Upper lobe of left lung (tissue), 6 donors: ENCODE measurements at places on chromosomes 11 and 22. TPM values are rescaled to one million over a fixed set of nuclear protein-coding genes. Genes with fewer than 3 reads are reported as not detected.

The DCHS1 gene
- total RNA-seq = 18.3 TPM

The C22orf31 gene
- total RNA-seq = not detected

The PRR33 gene
- not detected for total RNA-seq

The ART1 gene
- total RNA-seq = not detected

The OR52H1 gene
- not detected for total RNA-seq

DNA sequence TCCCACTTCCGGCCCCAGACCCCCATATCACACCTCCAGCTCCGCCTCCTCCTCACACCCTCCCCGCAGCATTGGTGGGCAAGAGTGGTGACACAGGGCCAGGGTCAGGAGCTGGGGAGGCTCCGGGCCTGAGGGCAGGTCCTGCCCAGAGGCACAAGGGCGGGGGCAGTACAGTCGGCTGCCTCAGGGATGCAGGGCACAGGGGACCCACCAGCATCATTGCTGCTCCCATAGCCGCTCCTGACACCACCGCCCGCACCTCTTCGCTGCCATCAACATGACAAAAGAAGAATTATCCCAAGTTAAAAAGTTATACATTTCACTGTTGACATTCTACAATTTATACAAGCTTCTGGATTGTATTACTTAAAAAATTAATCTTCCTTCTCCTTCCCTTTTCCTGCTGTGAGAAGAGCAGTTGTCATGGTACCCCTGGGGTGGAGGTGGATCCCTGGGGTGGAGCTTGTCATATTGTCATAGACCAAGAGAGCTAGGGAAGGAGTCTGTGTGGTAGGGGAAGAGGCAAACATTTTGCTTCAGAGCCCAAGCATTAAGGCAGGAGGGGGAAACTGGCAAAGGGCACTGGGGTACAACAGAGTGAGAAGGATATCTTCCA, 4.1 kb downstream of the SBF2 start:
- DNase-seq = no peak

DNA sequence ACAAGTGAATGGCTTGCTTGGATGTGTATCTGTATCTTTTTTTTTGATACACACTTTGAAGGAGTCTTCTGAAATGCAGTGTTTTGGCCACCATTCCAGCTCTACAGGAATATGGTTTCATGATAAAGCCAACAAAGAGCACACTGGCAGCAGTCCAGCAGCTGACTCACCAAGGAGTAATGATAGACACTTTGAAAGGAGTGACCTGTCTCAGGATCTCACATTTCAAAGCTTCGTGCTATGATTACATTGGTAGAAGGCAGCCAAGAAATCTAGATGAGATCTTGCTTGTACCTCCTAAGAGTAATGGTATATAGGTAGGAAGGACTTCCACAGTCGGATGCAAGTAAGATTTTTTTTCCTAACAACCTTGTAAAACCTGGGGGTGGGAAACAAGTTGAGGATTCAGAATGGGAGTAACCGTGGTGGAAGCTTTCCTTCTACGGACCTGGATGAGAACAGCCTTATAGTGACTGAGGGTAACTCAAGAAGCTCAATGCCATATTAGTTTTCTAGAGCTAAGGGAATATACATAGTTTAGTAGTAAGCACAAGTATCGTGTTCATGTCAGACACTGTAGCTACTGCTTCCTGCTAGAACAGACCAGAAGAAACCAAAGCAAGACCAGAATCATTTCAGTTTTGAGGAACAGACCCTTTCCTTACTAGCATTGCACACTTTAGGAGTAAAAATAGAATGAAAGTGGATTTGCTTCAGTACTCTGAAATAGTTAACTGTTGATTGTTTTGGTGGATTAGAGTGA, 25.0 kb downstream of the MTMR3 start:
- no peak for DNase-seq

DNA sequence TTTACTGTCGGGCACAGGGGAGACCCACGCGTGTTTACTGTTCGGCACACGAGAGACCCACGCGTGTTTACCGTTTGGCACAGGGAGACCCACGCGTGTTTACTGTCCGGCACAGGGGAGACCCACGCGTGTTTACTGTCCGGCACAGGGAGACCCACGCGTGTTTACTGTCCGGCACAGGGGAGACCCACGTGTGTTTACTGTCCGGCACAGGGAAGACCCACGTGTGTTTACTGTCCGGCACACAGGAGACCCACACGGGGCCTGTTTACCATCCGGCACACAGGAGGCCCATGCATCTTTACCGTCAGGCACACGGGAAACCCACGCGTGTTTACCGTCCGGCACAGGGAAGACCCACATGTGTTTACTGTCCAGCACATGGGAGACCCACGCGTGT, 525.1 kb downstream of the BRD1 start:
- peak; percentile 8 for DNase-seq

- peak; percentile 91 for DNase-seq
Observed at GRCh38 chr11:75562048-75562835, at the start of gene SERPINH1. Gene SERPINH1, plus strand, starts transcription at chr11:75562253. Its CDS starts 4,097 bp downstream, at chr11:75566350.

GRCh38 chr11:45677770-45678512, 12.5 kb upstream of the CHST1 start:
- no peak for DNase-seq

DNA sequence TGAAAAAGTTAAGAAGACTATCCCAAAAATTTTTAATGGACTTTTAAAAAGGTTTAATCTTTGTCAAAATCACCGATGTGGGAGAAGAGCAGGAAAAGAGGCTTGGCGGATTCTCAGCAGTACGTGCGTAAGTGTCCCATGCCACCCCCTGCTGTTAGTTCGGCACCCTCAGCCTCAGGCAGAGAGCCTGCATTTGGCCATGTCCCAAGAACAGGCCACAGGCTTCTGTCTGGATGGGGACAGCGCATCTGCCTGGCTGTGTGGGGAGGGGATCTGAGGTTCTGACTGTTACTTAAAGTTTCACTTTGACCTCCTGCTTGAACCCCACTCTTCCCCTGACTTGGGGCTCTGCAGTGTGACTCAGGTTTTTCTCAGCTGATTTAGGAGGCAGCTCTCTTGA, 35.3 kb downstream of the EXT2 start:
- no peak for DNase-seq
